Stimulated activated naive CD4-positive, alpha-beta T cell (primary cell): ENCODE measurements at places on chromosomes 3 and 15.

- no peak for DNase-seq
Measured at GRCh38 chr3:31908391-31909097, 72.5 kb downstream of the OSBPL10 start.

GRCh38 chr3:94159062-94159828, 96.4 kb downstream of the NSUN3 start:
- DNase-seq: no peak

DNA sequence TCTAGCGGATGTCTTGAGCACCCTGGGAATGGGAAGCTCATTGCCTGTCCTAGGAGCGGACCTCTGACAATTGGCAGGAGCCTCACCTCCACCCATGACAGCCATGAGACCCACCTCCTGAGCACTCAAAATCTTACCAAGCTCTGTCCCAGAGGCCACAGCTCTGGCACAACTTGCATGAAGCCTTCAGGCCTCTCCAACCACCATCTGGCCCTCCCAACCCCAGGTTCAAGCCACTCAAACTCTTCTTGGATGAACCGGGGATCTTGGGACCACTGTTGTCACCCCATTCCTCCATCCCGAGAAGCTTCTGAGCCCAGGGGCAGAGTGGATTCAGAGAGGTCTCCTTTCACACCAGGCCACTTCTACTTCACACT, 1.5 kb downstream of the VIPR1 start:
- no peak for DNase-seq

DNA sequence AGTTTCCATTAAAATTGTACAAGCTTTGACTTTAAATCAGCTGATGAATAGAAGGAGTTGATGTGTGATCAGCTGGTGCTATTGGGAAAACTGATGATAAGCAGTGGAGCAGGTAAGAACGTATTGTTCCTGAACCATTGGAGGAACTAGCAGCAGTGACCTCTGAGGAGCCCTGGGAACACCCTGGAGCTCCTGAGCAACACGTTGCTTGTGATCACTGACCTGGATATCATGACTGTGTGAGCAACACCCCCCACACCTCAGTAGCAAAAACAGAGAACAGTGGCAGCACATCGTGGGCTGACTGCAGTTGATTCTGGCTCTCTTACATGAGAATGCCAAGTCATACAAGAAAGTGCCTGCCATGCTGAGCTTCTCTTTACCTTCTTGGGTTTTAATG, 72.9 kb downstream of the BLM start:
- no peak for DNase-seq

DNA sequence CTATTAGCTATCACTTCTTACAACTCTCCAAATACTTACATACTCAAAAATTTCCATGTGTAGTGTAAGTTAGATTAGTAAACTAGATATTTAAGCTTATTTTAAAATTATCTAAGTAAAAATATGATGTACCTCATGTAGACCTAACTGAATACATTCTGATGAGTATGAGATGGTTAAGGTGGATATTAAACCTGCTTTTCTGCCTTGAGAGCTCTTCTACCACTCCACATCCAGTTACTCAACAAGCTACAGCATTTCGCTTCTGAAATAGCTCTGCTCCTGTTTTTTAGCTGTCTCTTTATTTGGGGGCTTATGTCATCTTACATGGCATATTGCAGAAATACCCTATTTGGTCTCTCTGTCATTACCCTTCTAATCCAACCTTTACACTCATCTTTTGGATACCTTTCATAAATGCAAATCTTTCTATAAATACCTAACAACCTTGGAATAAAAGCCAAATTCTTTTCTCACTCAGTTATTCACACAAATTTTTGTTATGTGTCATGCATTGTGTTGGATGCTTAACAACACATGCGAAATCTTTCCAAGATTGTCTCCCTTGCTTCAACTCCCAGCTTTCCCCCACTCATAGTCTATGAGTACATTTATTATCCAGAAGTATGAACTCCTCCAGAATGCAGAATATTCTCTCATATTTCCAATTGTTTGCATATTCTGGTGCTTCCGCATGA, 92.0 kb downstream of the ALCAM start:
- DNase-seq: no peak

GRCh38 chr3:66577426-66578203, 76.8 kb upstream of the LRIG1 start:
- DNase-seq: no peak

DNA sequence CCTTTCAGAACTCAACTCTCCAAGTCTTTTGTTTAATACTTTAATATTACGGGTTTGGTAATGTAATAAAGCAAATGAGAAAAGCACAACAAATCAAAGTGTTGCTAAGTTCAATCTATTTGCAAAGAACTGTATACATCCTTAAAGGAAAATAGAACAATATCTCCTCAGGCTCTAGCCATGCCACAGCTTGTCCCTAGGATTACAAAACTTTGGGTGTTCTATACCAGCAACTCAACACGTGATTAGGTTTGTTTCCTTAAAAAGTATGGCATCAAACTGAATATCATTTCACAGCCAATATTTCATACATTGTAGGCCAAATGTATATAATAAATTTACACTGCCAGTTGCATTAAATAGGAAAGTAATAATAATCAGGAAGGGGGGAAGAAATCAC, 418.6 kb upstream of the MDFIC2 start:
- no peak for DNase-seq

- no peak for DNase-seq
Measured at GRCh38 chr3:156751461-156752025, 74.6 kb upstream of the LEKR1 start.

- DNase-seq: peak; percentile 52
Measured at GRCh38 chr15:77420610-77421369, at the start of gene HMG20A. TSS of gene HMG20A (plus strand) at chr15:77420888. CDS start at chr15:77458408, 37,520 bp downstream.

- DNase-seq: no peak
Measured at GRCh38 chr3:168116279-168116678, 20.6 kb upstream of the GOLIM4 start.

- DNase-seq: no peak
Measured at GRCh38 chr3:58833491-58833890, 166.9 kb upstream of the FAM3D start.

- no peak for DNase-seq
Measured at GRCh38 chr3:12901623-12902045, 60.3 kb upstream of the RPL32 start.

GRCh38 chr15:95266451-95267061, 1035.2 kb downstream of the MCTP2 start:
- DNase-seq: no peak

- DNase-seq: no peak
Measured at GRCh38 chr15:59154243-59154642, 49.3 kb downstream of the CCNB2 start.

GRCh38 chr15:74233851-74234597, 2.1 kb upstream of the CCDC33 start:
- DNase-seq: no peak

DNA sequence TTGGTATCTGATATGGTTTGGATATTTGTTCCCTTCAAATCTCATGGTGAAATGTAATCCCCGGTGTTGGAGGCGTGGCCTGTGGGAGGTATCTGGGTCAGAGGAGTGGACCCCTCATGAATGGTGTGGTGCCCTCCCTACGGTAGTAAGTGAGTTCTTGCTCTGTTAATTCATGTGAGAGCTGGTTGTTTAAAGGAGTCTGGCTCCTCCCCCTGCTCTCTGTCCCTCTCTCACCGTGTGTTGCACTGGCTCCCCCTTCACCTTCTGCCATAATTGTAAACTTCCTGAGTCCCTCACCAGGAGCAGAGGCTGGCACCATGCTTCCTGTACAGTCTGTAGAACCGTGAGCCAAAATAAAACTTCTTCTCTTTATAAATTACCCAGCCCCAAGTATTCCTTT, 246.9 kb upstream of the AGTR1 start:
- no peak for DNase-seq

- DNase-seq: no peak
Measured at GRCh38 chr3:31645256-31645655, 112.5 kb downstream of the STT3B start.
